NCI-H1930 (cell line): ENCODE measurements at places on chromosomes 2 and 18.

DNA sequence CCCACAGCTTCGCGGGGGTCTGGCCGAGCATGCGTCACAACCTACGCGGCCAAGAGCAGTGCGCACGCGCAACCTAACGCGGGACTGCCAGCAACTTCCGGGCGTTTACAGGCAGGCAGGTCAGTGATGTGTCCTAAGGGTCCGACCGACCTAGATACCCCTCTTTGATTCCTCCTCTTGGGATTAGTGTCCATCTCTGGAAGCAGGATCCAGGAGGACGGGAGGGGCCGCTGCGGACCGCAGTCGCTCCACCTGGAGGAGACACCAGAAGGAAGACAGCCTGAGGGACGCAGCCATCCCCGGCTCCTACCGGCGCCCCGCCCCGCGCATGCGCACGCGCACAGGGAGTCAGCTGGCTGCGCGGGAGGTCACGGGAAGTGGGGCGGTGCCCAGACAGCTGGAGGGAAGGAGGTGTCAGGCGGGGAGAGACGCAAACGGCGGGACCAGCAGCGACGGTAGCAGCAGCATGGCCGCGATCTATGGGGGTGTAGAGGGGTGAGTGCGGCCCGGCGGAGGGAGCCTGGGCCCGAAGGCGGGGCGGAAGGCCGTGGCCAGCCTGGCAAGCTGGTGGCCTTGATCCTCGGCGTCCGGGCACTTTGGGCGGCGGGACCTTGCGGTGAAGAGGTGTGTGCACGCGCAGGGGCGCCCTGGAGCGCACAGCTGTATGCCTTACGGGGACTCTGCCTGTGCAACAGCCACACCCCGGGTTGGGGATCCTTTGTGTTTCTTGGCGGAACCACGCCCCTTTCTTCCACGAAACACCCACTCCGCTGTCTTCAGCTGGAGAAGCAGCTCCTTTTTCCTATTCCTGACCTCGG, at the start of gene NAGK:
Gene NAGK (plus strand): TSS at position 431 of the 818 bp plus-strand sequence. CDS start 36 bp downstream, at position 467.
- peak; percentile 89 for DNase-seq

- no peak for DNase-seq
Measured at GRCh38 chr2:20622296-20622686, 28.6 kb downstream of the HS1BP3 start.

GRCh38 chr2:62379566-62379965, 126.4 kb downstream of the TMEM17 start:
- DNase-seq: no peak

GRCh38 chr2:179454443-179455171, 190.0 kb upstream of the SESTD1 start:
- no peak for DNase-seq

GRCh38 chr2:100182494-100183361, 40.3 kb upstream of the AFF3 start:
- DNase-seq: no peak
